ENCODE measurements at places on chromosomes 7 and 10. TPM values are rescaled to one million over a fixed set of nuclear protein-coding genes. Genes with fewer than 3 reads are reported as not detected.

Gene UPK3B
- polyA plus RNA-seq, result 0.88 TPM

Gene SHH
- polyA plus RNA-seq, result 1.2 TPM

Gene TRPV5
- 0.52 TPM for polyA plus RNA-seq

Gene GALNT17
- 17.6 TPM for polyA plus RNA-seq

Gene MSMB
- polyA plus RNA-seq, result not detected

Gene H2BK1
- polyA plus RNA-seq, result not detected

Gene EPHB6
- 14.8 TPM for polyA plus RNA-seq

Gene ARL4A
- 7.7 TPM for polyA plus RNA-seq

Gene TBC1D12
- polyA plus RNA-seq, result 27.9 TPM

Data from neural cell (in vitro differentiated cells).